ENCODE measurements at places on chromosomes 3 and 15. TPM values are rescaled to one million over a fixed set of nuclear protein-coding genes. Genes with fewer than 3 reads are reported as not detected.

PRR20G gene
- 2.4 TPM for total RNA-seq

CPN2 gene
- not detected for total RNA-seq

ITIH1 gene
- not detected for total RNA-seq

CGNL1 gene
- total RNA-seq, result 0.70 TPM

GPR27 gene
- 2.7 TPM for total RNA-seq

SERINC4 gene
- total RNA-seq, result 0.15 TPM

DAZL gene
- total RNA-seq, result not detected

HRH1 gene
- 6.1 TPM for total RNA-seq

OR4F6 gene
- not detected for total RNA-seq

TMIE gene
- total RNA-seq, result 0.19 TPM

MORC1 gene
- 0.02 TPM for total RNA-seq

NR2F2 gene
- 16.2 TPM for total RNA-seq

ANKRD63 gene
- 0.20 TPM for total RNA-seq

NRG4 gene
- 0.68 TPM for total RNA-seq

SPATA12 gene
- 0.32 TPM for total RNA-seq

RHOV gene
- 3.7 TPM for total RNA-seq

CASR gene
- total RNA-seq, result not detected

PLA1A gene
- 0.37 TPM for total RNA-seq

SAXO2 gene
- total RNA-seq, result 0.99 TPM

Data from A549 treated with dexamethasone at 1 μM for 4 hours (cell line).